Astrocyte of the cerebellum (primary cell): ENCODE measurements at places on chromosomes 5 and 9.

DNA sequence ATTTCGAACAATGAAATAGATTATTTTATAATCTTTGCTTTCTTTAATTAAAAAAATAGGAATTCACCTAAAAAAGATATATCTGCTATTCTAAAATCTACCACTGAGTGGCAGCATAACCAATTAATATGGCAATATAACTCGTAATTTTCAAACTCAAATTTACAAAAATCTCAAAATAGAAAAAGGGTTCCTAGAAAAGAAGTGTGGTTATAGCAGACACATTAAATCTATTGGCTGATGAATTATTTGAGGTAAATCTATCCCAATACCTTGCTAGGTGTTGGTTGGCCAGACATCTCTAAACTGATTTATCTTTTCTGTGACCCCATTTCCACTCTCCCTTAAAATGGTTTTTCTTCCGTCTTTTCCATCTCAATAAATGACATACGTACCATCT, 30.2 kb upstream of the NRG2 start:
- peak; percentile 12 for DNase-seq

DNA sequence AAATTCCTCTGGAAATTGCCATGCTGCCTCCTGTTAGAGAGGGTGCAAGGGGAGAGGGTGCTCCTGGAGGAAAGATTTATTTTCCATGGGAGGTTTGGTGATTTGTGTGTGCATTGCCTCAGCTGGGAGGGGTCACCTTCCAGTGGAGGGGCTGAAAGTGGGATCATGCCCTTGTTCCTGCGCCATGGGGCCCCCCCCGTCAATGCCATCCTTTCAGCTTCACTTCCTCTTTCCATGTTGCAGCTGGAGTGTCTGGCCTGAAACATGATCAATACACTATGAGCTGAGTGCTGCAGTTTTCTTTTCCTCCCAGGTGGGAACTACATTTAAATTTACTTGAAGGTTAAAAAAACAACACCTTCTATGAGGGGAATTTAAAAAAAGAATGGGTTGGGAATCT, 176.8 kb downstream of the MELK start:
- no peak for DNase-seq

- DNase-seq = no peak
Measured at GRCh38 chr5:16140944-16141343, 38.6 kb downstream of the MARCHF11 start.

DNA sequence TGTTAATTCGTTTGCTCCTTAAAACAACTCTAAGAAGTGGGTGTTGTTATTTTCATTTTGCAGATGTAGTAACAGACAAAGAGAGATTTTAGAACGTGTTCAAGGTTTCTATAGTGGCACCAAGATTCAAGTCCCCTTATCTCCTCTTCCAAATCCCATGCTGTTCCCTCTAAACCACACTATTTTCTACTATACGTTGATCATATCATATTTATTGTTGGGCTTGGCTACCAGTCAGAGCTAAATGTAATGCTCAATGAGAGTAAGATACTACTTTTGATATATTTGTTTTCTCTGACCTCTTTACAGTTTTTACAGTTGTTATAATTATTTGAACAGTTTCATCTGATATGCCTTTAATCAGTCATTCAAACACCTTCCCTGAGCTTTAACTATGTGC, 212.9 kb downstream of the EFNA5 start:
- DNase-seq = no peak

- DNase-seq = no peak
Measured at GRCh38 chr5:158756871-158757270, 342.8 kb downstream of the EBF1 start.

DNA sequence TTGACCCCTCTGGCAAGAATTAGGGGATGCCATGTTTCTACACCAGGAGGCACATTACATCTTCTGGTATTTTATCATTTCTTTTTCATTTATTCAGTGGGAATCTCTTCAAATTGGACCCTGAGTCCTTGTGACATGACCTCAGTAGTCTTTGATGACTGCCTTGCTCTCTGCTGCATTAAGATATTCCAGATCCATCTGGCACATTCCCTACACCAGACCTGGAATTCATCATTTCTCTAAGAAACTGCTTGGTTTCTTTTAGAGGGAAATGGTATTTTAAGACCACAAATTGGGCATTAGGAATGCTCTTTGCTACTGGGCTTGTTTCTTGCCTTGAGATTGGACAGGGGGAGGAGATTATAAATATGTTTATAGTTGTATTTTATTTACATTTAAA, 61.0 kb downstream of the GALNT10 start:
- DNase-seq = no peak

DNA sequence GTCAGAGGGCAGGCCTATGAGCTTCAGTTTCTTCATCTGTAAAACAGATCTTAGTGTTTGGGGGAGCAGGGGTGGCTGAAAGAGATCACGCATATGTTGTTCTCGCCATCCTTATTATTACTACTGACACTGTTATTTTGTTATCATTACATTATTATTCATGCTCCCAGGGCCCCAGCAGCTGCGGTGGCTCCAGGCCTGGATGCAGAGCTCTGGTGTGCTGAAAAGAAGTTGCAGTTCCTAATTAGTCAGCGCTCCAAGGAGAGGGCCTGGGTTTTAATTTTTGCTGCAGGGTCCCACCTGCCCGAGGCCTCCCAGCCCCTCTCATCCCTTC, 19.5 kb downstream of the CXXC5 start:
- DNase-seq = no peak

DNA sequence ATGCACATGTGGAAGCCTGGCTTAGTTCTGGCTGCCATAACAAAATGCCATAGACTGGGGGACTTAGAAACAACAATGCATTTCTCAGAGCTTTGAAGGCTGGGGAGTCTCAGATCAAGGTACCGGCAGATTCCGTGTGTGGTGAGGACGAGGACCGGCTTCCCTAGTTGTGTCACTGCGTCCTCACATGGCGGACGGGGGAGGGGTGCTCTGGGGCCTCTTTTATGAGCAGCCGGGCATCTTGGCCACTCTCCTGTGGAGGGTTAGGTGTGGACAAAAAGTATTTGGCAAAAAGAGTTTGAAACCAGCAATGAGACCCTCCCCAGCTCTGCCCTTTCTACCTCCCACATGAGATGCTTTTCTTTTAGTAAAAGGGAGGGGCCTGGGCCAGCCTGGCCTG, 118.5 kb upstream of the LPCAT1 start:
- DNase-seq = no peak

DNA sequence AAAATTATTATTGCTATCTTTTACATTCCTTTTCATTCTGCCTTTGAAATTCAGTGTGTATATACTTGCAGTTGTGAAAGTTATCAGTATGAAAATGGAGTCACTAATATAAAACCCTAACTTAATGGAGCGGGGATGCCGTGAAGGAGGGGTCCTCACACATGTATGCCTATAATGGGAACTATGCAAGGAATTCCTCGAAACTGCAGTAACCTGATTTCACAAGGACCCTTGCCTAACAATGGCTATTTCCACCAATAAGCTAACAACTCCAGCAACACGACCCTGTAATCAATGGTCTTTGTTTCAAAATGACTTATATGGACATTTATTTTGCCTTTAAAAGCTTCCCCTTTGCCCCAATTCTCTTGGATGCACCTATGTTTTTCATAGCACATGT, 12.6 kb upstream of the MLLT3 start:
- DNase-seq = no peak
